ENCODE measurements at places on chromosomes 4 and X.

GRCh38 chr4:169250796-169251195 lies 20.0 kb downstream of the SH3RF1 start:
- no peak for DNase-seq

DNA sequence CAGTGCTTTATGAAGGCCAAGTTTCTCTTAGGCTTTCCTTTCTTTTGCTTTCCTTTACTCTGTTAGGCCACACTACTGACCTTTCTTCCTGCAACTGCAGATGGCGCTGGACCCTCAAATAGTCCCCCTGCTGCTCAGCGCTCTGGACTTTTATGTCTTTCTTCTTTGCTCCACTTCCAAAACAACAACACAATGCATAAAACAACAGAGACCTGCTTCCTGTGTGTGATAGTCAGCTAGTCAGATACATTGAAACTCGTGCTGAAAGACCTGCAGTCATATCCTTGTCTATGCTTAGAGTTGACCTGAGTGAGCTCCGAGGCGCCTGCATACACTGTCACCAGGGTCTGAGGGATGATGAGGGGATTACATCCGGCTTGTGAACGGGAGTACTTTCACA lies 108.9 kb upstream of the TEX13D start:
- no peak for DNase-seq

DNA sequence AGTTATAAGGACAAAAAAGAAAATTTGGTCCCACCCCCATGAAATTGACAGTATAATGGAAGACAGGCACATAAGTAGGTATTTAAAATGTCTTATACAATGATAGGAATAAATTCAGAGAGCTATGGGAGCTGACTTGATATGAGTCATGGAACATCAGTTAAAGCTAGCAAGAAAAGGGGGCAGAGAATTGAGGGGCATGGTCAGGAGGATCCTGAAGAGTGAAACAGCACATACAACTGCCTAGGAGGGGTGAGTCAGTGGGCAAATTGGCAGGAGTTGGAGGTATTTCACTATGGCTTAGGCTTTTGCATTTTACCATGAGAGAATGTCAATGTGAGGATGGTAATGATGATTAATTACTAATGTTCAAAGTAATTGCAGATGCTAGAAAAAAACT lies 95.4 kb upstream of the BANK1 start:
- no peak for DNase-seq

- no peak for DNase-seq
Measured at GRCh38 chr4:48756689-48757220, 23.3 kb downstream of the FRYL start.

- DNase-seq: peak; percentile 32
Measured at GRCh38 chr4:114879916-114880669, 233.3 kb downstream of the NDST4 start.

DNA sequence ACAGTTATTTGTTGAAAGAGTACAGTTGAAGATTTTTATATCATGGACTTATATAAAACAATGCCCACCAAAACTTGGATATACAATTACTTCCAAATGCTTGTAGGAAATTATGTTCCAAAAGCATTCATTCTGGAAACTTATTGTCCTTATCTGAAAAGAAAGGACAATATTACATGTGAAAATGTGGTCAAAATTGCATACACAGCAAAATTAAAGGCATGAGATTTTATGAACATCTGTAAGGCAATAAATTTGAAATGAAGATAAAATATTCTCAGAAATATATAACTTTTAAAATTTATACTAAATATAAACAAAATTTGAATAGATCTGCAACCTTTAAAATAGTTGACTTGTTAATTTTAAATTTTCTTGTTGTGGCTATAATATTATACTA lies 1173.8 kb downstream of the NLGN4X start:
- DNase-seq: no peak

DNA sequence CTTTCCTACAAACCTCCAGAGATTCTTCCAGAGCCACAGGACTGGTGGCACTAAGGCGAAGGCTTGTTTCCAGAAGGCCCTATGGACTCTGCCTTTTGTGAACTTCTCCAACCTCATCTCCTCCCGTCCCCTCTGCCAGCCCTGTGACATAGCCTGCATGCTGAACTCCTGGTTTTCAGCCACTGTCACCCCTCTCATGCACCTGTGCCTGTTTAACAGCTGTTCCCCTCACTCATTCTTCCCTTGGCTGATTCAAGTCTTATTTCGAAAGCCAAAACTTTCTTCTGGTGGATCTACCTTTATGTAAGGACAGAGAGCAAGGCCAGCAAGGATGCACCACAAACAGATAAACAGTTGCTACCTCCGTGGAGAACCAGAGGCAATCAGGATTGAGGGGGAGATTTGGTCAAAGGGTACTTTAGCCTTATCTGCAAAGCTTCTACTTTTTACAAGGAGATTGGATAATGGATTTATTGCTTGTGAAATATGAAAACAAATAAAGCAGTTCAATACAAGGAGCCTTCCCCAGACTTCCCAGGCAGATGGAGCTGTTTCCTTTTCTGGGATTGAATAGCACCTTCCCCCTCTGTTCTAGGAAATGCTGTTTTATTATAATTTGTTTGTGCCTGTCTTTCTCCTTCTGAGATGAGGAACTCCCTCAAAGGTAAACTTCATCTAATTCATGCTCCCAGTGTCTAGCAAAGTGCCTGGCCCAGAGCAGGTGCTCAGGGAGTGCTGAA lies 5.7 kb downstream of the CITED1 start:
- no peak for DNase-seq

All from NCI-H510A treated with DMSO at 0.1 percent for 48 hours (cell line).